Skin of body (tissue), 3 donors: ENCODE measurements at places on chromosomes 1 and 21. TPM values are rescaled to one million over a fixed set of nuclear protein-coding genes. Genes with fewer than 3 reads are reported as not detected.

GRCh38 chr1:104315823-104316222 is 566.1 kb downstream of the AMY1C start:
- DNase-seq = no peak

DNA sequence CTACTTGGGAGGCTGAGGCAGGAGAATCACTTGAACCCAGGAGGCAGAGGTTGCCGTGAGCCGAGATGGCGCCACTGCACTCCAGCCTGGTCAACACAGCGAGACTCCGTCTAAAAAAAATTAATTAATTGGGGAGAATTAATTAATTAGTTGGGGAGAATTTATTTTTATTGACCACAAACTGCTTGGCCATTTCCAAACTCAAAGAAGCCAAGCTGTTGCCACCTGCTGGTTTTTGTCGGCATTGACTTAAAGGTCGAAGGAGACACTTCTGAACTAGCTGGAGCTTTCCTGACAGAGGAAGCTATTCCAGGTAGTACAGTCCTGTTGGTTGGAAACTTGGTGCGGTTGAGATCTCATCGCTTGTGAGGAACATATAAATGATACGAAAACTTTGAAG is 13.1 kb downstream of the MAP1LC3C start:
- no peak for DNase-seq

DNA sequence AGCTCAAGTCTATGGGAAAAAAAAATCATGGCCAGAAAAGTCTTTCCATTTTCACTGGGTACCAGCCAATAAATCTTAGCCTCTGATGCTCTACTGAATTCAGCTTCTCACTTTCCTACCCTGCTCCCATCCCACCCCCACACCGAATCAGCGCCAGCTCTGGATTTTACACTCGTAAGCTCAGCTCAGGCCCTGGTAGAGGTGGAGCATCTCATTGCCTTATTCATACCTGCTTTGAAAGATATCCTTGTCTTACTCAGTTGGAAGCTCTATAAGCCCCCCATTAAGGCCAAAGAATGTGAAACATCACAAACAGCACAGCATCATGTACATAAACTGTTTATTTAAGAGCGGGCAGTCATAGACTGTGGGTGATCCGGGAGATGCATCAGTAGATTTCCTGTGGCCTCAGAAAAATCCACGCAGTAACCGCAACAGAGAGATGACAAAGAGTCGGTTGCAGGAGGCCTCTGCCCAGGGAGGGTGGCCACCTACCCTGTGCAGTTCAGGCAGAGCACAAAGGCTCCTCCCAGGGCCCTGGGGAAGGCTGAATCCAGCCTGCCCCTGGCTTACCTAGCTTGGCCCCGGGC is 36.4 kb upstream of the ETS2 start:
- no peak for DNase-seq

C1orf185 gene
- not detected for total RNA-seq

- no peak for DNase-seq
These were observed 22.6 kb downstream of the PDXK start for GRCh38 chr21:43741423-43742096.

FOXO6 gene
- 4.1 TPM for total RNA-seq

- DNase-seq = no peak
These were observed 22.1 kb upstream of the DIP2A start for GRCh38 chr21:46436621-46437020.

GRCh38 chr1:14602136-14602535 is 3.7 kb downstream of the KAZN start:
- DNase-seq = no peak

- peak; percentile 93 for DNase-seq
These were observed 179.3 kb downstream of the ETS2 start for GRCh38 chr21:38984982-38985567.

DNA sequence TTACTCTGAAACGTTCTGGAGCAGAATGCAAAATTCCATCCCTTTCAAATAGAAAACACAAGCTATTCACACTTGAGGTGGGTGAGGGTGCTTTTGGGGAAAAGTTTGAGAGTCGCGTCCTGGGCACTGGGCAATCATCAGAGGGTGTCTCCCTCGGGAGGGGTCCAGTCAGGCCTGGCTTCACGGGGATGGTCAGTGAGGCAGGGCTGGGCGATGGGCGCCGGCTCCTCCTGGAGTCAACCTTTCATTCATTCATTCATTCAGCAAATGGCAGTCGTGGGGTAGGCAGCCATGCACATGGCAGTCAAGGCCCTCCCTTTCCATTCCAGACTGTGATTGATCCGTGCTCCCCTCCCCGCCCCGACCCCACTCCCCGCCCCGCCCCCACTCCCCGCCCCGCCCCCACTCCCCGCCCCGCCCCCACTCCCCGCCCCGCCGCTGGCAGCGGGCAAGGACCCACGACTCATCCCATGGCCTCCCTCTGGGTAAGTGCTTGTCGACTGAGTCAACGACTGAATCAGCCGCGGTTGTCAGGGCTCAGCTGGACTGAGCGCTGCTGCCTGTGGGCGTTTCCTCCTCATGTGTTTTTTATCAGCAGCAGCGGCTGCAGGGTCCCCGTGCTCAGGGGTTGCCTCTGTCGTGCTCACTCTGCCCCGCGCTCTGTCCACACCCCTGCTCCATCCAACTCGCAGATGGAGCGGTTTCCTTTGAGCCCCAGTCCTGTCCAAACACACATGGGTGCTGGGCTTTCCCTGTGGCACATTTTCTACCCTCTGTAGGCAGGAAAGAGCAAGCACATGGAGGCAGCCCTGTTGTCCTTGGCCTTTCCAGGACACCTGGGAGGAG is 12.5 kb upstream of the SPSB1 start:
- peak; percentile 44 for DNase-seq

SLC44A5 gene
- 0.89 TPM for total RNA-seq

DNA sequence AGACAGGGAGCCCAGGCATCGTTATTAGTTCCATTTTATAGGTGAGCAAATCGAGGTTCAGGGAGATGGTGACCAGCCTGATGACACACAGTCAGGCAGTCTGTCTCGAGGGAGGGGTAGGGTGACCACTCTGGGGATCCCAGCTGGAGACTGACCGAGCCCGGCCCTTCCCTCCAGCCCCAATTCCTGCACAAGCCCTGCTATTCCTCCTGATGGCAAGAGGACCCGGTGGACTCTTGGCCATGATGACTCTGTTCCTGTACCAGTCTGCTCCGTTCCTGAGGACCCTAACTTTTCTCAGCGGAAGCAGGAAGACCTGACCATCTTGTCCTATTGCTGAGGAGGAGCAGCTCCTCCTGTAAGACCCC is 391 bp downstream of the AGT start:
- no peak for DNase-seq

- no peak for DNase-seq
These were observed 732.6 kb upstream of the CHRM3 start for GRCh38 chr1:238653693-238654321.

- DNase-seq = no peak
These were observed 5.6 kb downstream of the ACTA1 start for GRCh38 chr1:229428256-229428655.

AIRE gene
- total RNA-seq = 0.30 TPM

GRCh38 chr1:47837866-47838561 is 159.2 kb downstream of the TRABD2B start:
- DNase-seq = no peak

ARMH1 gene
- 3.6 TPM for total RNA-seq

WDTC1 gene
- total RNA-seq = 17.8 TPM

DNA sequence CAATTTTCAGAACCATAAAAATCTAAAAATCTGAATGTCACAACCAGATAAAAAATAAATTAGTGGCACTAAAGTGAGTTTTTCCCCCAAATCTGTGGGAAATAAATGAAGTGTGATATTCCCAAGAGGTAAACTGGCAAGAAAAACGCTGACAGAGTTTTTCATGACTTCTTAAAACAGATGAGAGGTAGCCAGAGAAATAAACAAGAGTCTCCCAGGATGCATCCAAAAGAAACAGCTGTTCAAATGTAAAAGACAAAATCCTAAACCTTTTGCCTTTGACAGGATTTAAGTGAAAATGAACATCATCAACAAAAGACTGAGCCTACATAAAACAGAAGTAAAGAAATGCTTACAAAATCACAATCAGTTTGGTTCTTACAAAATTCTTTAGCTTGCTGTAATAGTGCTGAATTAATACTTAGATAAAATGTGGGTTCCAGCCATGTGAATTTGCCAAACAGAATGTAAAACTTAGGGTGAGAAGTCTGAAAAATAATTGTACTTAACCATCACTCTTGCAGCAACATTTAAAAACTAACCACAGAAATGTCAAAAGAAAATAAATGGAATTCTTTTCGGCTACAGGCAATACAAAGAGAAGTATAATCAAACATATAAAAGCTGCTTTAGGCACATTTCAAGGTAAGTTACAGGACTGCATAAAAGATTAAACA is 133.6 kb downstream of the EIF4G3 start:
- DNase-seq = no peak

GRCh38 chr1:201054091-201054543 is 30.6 kb upstream of the KIF21B start:
- no peak for DNase-seq

GRCh38 chr1:45359882-45360513 is 19.8 kb upstream of the MUTYH start:
- peak; percentile 83 for DNase-seq

GRCh38 chr1:232393010-232393409 is 236.9 kb downstream of the SIPA1L2 start:
- no peak for DNase-seq

KRTAP21-2 gene
- 1.3 TPM for total RNA-seq

GRCh38 chr1:243513726-243514491 is 258.1 kb downstream of the SDCCAG8 start:
- DNase-seq = no peak

IL12RB2 gene
- 2.2 TPM for total RNA-seq

DENND2C gene
- total RNA-seq = 14.9 TPM

GRCh38 chr1:184222652-184223052 is 164.2 kb upstream of the C1orf21 start:
- peak; percentile 15 for DNase-seq

- DNase-seq = peak; percentile 74
These were observed 46.4 kb downstream of the COL6A1 start for GRCh38 chr21:46027851-46028493.

GRCh38 chr1:32405672-32406467 is 11.6 kb upstream of the BSDC1 start:
- no peak for DNase-seq

DNA sequence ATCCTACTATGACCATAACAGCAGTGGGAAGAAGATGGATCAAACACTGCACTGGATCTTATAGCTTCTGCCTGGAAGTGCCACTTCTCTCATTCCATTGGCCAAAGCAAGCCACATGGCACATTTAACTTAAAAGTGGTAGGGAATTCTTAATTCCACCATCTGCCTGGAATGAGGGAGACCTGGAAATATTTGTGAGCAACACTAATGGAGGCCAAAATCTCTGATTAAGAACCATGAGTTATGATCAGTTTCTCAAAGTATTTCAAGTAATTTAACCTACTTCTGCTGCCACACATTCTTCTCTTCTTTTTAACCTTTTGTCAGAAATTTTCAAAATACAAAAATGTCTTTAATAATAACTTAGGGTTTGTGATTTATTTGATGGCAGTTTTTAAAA is 154.0 kb upstream of the C1orf87 start:
- no peak for DNase-seq

KIF17 gene
- 2.5 TPM for total RNA-seq

DNA sequence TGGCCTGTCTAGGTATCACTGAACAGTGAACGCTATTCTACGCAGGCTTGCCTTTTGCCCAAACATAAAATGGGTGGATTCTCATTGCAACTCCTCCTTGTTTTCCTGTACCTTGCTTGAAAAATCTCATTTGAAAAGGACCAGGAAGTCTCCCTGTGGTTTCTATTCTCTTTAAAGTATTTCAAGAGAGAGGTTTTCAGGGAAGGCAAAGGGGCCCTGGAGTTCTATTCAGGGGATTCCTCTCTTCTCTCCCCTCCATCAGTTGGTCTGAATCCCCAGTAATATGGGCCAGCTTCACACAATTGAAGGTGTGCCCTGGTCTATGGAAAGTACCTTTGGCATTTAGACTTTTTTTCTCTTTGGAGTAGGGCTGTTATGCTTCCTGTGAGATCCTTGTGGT is 311.3 kb downstream of the RGS7 start:
- no peak for DNase-seq

- DNase-seq = peak; percentile 61
These were observed 314 bp downstream of the DPH5 start for GRCh38 chr1:101025283-101025656.

- no peak for DNase-seq
These were observed 131.1 kb downstream of the GLUL start for GRCh38 chr1:182260516-182260915.
